ENCODE measurements at places on chromosomes 16 and 17. TPM values are rescaled to one million over a fixed set of nuclear protein-coding genes. Genes with fewer than 3 reads are reported as not detected.

Gene MAF
- 0.18 TPM for total RNA-seq

Gene KRT10
- 46.7 TPM for total RNA-seq

Gene FOXL1
- total RNA-seq, result not detected

Gene MT1E
- 2.8 TPM for total RNA-seq

Gene ZNF213
- 5.6 TPM for total RNA-seq

DNA sequence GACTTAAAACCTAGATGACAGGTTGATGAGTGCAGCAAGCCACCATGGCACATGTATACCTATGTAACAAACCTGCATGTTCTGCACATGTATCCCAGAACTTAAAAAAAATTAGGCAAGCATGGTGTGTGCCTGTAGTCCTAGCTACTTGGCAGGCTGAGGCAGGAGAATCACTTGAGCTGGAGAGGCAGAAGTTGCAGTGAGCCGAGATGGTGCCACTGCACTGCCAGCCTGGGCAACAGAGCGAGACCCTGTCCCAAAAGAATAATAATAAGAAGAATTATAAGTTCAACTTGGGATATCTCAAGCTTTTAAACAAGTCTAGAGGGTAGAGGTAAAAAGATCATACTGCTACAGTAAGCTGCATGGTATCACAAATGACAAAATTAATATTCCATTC, 9.8 kb downstream of the CDC6 start:
- DNase-seq, result no peak

DNA sequence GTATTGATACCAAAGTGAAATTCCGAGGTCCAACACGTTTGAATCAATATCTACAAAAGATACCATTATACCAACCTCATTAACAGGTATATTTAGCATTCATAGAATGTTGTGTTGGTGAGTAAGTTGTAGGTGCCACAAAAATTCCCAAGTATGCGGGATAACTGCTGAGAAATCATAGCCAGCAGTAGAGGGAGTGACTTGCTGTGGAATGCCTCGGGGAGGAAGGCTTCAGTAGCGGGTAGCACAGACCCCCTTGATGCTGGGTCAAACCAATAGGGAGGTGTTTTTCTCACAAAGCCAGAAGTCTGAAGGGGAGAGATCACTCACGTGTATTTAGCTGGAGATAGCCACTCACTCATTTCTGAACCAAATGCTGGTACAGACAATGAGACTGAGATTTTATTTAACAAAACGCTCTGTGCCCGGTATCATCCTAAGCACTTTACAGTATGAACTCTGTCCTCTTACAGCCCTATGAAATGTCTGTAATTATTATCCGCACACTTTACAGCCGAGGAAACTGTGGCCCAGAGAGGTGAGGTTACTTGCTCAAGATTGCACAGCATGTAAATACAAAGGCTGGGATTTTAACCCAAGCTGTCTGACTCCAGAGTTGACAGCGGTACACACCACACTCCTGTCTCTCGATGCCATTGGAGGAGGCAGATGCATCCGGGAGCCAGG, 23.1 kb downstream of the HSBP1 start:
- no peak for DNase-seq

DNA sequence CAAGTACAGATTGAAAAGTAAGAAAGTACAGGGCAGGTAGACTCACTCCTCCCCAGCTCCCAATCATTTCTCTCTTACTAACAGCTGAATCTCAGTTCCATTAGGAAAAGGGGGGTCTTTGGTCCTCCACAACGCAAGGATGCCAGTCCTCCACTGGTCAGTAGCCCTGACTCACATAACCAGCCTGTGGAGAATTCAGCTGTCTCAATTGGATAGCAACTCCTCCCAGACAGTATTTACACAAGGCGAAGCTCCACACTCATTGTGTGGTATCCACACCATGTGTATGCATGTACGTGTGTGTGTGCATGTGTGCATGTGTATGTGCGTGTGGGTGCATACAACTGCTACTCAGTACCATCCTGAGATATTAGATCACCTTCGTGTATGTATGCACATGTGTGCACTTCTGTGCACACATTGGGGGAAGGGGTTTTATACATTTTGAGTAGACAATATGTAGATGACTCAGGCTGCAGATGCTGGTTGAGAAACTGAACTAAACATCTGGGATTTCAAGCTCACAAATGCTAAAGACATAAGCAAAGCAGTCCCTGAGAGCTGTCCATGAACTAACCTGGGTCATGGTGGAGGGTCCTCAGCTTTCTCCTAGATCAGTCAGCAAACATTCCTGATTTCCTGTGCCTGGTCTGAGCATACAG, 240.1 kb downstream of the SLC39A11 start:
- no peak for DNase-seq

GRCh38 chr16:3963203-3963602, 82.7 kb upstream of the CREBBP start:
- DNase-seq, result no peak

DNA sequence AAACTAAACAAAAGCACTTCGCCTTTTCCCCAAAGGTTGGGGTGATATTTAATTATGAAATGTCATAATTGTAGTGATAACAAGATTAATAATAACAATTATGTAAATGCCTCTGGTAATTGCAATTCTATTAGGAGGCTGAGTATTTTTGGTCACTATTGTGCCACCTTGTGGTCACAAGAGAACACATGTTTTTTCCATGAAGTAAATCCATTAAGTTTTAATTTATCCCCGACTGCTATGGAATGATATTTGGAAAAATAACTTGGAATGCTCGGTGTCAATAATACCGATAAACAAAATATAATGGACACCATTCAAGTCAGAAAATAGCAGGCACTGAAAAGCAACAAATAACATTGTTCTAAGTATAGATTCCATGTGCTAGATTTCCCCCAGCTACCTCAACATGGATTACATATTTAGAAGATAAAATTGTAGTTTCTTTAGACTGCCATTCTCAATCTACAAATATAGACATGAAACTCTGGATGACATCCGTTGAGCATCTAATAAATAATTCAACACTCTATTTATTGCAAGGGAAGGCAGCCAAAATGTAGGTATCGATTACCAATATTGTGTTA, 25.0 kb upstream of the KCNJ2 start:
- DNase-seq, result no peak

- DNase-seq, result no peak
Measured at GRCh38 chr16:13332713-13333255, 431.4 kb downstream of the SHISA9 start.

DNA sequence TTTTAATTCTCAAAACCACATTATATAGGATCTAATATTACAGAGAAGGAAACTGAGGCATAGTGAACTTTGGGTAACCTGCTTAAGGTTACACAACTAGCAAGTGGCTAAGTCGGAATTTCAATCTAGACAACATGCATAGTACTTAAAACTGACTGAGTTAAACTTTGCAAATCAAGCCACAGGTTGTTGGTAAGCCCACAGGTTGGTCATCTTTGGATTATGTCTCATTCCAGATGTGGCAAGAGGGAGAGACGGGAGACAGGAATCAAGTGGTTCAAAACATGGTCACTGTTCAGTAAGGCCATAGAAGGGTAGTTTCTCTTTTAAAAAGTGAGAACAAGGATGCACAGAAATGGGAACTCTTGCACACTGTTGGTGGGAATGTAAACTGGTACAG, 57.1 kb downstream of the MYO1D start:
- DNase-seq, result no peak

- no peak for DNase-seq
Measured at GRCh38 chr17:63676584-63676983, 23.3 kb downstream of the LIMD2 start.

GRCh38 chr16:4370570-4371356, 885 bp upstream of the VASN start:
- no peak for DNase-seq

DNA sequence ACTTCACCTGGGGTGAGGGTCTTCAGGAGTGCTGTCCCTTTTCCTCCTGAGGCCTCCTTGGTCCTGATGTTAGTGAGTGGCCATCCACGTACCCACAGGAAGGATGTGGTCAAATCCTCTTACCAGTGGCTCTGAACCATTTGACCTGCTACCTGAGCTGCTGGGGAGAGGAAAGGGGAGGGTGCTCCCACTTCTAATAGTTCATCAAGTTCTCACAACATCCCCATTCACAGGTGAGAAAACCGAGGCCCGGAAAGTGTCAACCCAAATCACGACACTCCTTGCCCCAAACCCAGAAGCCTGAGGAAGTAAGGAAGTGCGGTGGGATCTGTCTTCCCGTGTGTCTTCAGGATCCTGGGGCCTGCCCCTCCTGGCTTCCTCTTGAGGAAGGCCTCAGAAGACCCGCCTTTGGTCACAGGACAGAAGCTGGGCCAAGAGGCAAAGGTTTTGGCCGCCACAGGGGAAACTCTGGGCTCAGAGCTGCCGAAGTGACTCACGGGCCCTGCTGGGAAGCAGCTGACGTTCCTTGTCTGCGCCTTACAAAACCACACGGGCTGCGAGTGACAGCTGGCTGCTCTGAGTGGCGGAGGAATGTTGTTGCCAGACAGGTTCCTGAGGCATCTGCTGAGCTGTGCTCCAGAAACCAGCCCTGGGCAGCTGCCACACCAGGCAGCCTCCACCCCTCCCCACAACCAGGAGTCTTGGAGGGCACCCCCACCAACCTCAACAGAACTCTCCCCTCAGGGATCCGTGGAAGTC, 13.9 kb upstream of the KIFC3 start:
- no peak for DNase-seq

GRCh38 chr17:83081684-83082201, 2.3 kb downstream of the METRNL start:
- DNase-seq, result no peak
